ENCODE measurements at places on chromosomes 11 and 22.

GRCh38 chr11:35650006-35650405, 12.6 kb upstream of the TRIM44 start:
- no peak for DNase-seq

DNA sequence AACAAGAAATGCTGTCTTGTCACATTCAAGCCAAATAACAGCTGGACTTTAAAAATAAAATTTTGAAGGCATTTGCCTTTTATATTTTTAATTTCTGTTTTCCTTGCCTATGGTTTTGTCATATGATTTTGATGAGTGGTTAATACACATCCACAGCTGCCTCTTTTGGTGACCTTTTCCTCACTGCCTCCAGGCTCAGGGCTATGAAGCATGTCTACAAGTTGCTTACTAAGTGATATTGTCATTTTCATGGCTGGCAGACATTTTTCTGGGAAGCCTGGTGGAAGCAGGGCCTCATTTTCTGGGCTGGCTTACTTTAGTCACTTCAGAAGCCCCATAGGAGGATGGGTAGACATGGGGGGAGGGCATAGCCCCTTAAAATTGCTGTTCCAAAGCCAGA, 344.9 kb downstream of the SOX6 start:
- DNase-seq, result no peak

- no peak for DNase-seq
These were observed 25.0 kb upstream of the CRTAM start for GRCh38 chr11:122813176-122813893.

GRCh38 chr11:14884667-14885273, 7.3 kb downstream of the CYP2R1 start:
- DNase-seq, result no peak

DNA sequence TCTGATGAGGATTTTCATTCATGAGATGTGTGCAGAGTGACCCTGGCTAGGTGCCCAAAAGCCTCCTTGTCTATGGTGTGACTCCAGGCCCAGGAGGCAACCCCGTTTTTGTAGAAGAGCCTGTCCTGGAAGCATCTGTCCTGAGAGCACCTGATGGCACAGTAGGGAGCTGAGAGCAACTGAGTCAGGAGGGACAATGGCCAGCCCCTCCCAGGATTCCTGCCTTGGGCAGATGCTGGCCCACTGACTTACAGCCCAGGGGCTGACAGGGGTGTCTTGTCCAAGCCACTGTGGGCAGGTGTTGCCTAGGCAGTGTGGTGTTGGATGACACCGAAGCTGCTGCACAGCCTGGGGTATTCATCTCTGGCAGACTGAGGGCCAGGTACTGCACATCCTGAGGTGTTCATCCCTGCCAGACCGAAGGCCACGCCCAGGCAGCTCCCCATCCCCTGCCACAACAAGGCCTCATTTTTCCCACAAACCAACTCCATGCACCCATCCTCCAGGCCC, 3.2 kb upstream of the RFPL2 start:
- DNase-seq, result no peak

DNA sequence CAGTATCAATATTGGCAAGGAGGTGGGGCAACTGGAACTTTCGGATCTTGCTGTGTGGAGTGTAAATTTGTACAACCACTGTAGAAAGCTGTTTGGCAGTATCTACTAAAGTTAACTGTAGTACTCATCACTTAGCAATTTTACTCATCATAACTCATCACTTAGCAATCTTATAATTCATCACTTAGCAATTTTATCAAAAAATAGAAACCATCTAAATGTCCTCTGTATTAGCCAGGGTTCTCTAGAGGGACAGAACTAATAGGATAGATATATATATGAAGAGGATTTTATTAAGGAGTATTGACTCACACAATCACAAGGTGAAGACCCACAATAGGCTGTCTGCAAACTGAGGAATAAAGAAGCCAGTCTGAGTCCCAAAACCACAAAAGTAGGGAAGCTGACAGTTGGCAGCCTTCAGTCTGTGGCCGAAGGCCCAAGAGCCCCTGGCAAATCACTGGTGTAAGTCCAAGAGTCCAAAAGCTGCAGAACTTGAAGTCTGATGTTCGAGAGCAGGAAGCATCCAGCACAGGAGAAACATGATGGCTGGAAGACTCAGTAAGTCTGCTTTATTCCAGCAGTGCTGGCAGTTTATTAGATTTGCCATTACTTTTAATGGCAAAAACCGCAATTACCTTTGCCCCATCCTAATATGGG, 92.9 kb upstream of the USP47 start:
- no peak for DNase-seq

- DNase-seq, result no peak
These were observed 566.2 kb downstream of the TMEM135 start for GRCh38 chr11:87603887-87604286.

DNA sequence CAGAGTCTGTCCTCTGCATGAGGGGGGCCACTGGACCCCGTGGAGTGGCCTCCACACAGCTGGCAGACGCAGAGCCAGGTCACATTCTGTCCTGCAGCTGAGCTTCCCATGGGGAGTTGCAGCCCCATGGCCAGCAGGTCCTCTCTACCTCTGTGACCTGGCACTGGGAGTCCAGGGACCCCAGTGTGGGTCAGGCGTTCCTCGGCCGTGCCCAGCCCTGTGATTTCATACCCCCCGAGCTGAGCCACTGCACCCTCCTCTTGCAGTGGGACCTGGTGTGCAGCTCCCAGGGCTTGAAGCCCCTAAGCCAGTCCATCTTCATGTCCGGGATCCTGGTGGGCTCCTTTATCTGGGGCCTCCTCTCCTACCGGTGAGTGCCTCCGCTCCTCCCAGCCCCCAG, 32.2 kb upstream of the SLC22A12 start:
- DNase-seq, result no peak

DNA sequence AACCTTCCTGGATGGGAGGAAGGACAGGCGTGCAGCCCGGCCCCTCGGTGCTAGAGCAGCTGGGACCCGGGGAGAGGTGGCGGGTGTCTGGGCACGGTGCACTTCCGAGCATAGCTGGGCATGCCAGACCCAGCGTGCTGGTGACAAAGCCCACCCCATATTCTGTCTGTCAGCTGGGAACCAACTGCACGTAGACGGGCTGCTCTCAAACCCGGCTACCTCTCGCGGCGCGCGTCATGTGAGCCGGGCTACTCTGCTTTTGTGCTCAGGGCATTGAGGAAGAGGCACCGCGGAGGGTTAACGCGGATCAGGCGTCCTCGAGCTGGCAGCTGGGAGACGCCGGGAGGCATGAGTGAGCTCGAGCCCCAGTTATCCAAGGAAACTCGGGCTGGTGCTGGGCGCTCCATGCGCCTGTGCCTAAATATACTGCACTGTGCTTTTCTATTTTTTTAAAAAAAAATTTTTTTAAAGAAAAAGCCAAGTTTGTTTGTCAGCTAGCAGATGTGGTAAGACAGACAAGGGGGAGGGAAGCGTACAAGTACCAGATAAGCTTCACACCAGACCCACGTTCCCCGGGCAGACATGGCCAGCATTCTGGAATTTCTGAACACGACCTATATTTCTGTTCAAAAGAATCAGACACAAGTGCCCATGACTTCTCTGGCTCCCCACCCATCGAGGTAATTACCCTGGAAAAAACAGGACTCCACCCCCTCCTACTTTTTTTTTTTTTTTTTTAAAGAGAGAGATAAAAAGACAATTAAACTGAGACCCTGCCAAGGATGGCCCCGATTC, 425.6 kb downstream of the SHANK2 start:
- no peak for DNase-seq

- DNase-seq, result no peak
These were observed 15.2 kb downstream of the NUCB2 start for GRCh38 chr11:17291710-17292109.

DNA sequence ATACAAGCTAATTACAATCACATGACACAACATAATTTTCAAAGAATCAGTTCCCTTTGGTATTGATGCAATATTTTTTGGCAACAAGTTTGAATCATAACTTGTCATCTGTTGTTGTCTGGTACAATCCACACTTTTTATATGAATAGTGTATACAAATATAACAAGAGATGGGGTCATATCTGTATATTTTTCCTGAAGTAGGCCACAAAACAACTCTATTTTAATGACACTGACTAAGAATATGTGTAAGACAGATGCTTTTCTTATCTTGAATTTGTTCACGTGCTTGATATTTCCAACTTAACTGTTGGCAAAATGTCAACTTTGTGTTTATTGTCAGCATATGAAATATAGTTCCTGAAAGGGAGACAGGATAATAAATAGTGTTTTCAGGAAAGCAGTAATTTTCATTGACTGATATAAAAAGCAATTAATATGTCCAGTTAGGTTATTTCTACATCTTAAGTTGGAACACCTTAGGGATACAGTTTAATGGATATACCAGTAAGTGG, 27.9 kb downstream of the NOX4 start:
- no peak for DNase-seq

DNA sequence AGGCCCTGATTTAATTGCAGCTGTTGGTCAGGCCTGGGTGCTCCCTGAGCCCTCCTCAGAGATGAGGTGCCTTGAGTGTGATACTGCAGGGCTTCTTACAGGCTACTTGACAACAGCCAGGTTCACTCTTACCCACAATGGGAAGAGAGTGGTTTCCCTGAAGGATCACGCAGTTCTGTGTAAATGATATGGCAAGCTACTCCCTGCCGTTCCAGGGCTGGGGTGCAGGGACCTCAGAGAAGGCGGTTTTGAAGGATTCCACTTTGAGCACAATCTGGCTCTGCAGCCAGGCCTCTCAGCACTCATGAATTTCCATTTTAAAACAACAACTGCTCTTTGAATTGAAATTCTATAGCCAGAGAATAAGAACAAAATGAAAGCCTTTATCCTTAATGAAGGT, 92.9 kb downstream of the SLC17A6 start:
- no peak for DNase-seq

DNA sequence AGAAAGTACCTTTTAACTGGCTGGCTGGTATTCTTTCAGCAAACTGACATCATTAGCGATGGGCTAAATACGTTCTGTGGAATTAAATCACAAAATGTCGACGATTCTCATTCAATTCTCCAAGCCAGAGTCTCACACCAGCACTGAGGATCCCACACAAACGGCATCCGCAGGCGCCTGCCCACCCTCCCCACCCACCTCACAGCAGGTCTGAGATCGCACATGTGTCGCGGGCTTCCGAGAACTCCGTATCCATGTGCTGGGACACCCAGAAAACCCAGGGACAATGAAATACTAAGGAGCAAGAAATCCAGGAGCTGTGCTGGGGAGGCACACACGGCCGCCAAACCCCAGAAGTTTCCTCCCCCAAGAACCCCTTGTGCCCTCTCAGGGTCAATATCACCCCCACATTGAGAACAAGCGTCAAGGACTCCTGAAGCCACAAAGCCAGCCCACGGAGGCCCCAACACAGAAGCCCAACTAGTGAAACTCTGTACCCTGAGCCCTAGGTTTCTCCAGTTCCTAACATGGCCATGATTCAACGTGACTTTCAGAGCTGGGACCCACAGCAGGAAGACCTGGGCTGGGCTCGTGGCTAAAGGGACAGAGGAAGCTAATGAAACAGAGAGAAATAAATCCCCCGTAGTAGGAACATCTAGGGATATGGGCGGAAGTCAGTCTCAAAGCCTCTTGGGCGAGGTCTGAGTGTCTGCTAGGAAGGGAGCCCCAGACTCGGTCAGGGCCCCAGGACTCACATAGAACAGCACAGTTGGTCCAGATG, 8.0 kb downstream of the TOLLIP start:
- no peak for DNase-seq

DNA sequence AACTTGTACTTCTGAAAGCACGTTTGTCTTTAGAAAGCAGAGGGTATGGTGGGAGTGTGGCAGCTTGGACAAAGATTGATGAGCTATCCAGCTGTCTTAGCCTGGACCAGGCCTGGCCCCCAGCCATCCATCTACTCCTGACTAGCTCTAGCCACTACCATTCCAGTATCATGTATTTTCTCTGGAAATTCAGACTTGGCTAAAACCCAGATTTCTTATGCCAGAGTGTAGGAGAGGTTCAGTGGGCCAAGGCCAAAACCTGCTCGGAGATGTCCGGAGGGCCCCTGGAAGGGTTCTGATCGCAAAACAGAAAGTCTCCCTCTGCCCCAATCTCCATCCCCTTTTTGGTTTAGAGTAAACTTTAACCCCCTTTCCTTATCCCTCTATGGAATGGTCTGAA, 24.8 kb upstream of the MTCH2 start:
- DNase-seq, result no peak

- peak; percentile 54 for DNase-seq
These were observed 302.1 kb downstream of the CADM1 start for GRCh38 chr11:115202074-115202473.

DNA sequence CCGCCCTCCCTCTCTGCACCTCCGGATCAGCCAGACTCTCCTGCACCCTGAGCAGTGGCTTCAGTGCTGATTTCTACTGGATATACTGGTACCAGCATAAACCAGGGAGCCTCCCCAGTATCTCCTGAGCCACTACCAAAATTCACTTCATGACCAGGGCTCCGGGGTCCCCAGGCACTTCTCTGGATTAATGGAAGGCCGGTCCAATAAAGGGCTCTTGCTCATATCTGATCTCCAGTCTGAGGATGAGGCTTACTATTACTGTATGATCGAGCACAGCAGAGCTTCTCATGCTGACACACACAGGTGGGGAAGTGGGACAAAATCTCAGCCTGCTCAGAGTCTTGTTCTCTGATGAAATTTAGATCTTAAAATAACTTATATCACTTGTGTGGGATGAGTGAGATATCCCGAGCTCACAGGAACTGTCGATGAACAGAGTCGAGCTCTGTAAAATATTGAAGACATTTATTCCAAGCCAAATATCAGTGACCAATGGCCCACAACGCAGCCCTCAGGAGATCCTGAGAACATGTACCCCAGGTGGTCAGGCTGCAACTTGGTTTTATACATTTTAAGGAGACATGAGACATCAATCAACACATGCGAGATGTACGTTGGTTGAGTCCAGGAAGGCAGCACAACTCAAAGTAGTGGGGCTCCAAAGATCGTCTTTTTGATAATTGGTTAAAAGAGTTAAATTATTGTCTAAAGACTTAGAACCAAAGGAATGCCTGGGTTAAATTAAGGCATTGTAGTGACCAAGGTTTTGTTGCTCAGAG, 93.0 kb upstream of the TOP3B start:
- no peak for DNase-seq

DNA sequence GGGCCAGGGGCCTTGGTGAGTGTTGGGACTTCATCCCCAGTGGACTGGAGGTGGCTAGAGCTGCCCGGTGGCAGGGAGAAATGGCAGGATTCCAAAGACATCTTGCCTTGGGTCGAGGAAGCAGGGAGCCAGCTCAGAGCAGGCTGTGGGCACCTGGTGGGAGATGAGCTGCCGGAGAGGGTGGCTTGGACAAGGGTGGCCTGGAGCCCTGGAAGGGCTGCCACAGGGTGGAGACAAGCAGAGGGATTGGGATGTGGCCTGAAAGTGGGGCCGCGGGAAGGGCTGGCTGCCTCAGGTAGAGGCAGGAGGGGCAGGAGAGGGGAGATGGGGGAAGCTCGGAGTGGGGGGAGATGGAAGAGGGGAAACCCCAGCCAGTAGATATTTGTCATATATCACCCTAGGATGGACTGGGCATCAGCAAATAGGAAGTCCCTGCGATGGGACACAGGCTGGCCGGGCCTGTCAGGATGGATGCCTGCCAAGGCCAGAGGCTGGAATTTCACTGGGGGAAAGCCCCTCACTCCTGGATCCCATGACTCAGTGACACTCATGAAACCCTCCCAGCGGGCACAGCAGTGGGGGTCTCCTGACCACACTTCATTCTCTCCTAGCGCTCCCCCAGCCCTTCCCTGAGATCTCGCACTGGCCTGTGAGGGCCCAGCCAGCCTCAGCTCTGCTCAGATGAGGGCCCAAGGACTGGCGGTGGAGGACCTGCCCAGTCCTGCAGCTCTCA, 72.0 kb upstream of the SHISAL1 start:
- no peak for DNase-seq
